AG09319 (cell line): ENCODE measurements at places on chromosomes 4 and X.

GRCh38 chr4:94621491-94622080, 136.2 kb upstream of the BMPR1B start:
- DNase-seq, result no peak

GRCh38 chr4:52658641-52659000, 480 bp downstream of the USP46 start:
- DNase-seq, result no peak

DNA sequence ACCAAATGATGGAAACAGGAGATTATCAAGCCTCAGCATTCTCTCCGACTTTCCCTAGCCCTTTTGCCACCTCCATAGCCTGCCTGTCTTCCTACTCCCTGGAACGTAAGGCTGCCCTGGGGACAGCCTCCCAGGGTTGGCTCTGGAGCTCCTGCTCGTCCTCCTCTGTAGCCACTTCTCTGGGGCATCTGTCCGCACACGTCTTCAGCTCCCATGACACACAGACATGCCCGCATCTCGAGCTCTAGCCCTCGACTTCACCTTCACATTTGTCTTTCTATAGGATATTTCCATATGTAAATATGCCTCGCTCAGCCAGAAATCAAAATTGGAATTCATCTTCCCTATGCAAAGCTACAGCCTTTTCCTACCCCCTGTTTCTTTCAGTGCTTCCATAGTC, 67.7 kb downstream of the TSC22D3 start:
- no peak for DNase-seq

- DNase-seq, result no peak
Measured at GRCh38 chr4:32798471-32799159, 2078.4 kb downstream of the PCDH7 start.

- no peak for DNase-seq
Measured at GRCh38 chr4:104044369-104044768, 324.6 kb upstream of the TACR3 start.

DNA sequence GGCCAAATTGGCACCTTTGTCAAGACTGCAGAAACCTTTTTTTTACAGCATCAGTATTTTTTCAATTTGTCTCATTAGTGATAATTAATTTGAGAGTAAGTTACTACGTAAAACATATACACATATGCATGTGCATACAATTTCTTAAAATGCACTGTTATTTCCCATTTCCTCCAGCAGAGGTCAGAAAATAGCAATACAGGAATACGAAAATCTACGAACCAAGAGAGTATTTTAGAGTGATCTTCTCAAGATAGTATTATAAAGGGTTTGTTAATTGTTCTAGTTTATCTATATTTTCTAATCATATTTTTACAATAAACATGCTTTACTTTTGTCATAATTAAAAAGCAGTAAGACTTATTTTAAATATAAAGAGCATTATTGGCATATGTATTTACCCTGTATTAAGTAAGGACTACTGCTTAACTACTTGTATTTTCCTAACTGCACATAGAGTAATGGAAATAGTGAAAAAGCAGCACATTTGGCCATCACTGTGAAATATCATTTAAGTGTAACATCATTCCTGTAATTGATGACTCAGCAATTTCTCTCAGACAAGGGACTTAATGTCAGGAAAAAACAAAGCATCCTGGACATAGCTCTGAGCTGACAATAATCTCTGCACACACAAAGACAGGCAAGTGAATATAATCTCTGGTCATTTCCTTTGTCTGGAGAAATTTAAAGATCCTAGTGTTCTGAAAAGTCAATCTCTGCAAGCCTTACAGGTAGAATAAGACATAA, 45.6 kb downstream of the MAOB start:
- no peak for DNase-seq

GRCh38 chr4:163042306-163042705, 124.4 kb downstream of the NAF1 start:
- no peak for DNase-seq

DNA sequence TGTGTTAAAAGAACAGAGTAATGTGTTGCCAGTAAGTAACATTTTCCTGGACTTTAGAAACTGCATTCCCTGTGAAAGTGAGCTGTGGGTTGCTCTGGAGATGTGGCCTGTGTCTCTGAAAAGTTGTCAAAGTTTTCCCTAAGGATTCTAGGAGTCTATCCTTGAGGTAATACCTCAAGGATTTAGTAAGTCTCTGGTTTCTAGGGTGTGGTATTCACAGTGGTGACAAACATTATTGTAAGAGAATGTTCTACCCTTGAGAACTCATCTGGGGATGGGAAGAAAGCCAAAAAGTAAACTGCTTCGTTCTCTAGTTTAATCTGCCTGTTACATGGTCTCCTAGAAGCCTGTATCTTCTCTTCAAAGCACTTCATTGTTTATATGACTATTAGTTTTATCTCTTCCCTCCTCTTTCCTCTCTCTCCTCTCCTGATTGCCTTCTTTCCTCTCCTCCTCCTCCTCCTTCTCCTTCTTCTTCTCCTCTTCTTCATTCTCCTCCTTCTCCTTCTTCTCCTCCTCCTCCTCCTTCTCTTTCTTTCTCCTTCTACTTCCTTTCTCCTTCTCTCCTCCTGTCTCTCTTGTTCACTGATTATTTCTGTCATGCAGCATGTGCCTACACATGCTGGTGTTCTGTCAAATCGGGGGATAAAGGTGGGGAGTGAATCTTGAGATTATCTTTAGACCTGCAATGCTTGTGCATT, 321.3 kb downstream of the PTTG2 start:
- DNase-seq, result no peak

DNA sequence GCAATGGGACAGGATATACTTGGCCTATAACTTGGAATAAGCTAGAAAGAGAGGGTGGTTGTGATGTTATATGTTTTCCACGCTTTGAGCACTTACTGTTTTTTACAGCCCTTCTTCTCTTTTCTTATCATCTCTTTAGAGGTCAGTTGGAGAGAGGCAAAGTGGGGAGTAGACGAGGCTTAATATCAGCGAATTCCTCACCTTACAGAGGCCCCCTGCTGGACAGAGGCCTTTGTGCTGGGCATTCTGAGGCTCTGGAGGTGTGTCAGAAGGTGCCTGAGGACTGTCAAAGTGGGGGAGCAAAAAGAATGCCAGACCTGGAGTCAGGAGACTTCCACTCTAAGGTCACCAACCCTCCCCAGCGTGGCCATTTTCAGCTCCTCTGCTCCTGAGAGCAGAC, 42.5 kb downstream of the MAMLD1 start:
- no peak for DNase-seq

DNA sequence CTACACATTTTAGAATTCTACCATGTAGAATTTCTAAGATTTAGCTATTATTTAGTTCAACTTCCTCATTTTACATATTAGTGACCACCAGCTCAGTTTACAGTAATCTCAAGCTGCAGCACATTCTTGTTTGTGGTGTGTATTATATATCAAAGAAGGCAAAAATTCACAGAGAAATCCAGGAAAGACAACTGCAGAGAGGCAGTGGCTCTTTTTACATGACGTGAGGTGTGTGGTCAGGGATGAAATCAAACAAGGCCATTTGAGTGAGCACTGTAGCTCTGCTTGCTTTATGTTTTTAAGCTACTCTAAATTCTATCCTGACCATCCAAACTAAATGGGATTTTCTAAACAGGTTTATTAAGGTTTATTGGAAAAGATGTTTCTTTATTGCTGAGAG, 71.1 kb downstream of the COL25A1 start:
- DNase-seq, result no peak

DNA sequence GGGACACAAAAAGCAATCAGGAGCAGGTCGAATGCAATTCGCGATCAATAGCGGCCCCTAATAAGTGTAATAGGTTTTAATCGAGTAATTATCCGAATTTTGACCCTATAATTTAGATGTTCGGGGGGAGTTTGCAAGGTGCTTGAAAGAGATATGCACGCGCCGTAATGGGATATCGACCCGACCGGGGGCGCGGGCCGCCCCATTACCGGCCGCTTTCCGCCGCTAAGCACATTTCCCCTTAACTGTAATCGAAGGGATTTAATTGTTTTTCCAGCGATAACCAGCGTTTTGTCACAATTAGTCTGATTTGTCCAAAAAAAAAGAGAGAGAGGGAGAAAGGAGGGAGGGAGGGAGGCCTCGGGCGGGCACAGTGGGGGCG, 997 bp downstream of the NKX1-1 start:
- DNase-seq, result no peak

GRCh38 chrX:136227948-136228838, 23.0 kb downstream of the MAP7D3 start:
- DNase-seq, result no peak

DNA sequence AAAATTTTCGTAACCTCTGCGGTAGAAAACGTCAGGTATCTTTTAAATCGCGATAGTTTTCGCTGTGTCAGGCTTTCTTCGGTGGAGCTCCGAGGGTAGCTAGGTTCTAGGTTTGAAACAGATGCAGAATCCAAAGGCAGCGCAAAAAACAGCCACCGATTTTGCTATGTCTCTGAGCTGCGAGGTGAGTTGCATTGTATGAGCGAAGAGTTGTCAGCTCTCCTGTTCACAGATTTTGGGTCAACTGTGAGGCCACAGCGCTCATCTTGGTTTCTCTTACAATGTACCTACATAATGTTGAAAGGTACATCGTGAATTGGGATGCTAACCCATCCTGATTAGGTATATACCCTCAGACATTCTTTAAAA, 486 bp downstream of the CLCN3 start:
- no peak for DNase-seq

DNA sequence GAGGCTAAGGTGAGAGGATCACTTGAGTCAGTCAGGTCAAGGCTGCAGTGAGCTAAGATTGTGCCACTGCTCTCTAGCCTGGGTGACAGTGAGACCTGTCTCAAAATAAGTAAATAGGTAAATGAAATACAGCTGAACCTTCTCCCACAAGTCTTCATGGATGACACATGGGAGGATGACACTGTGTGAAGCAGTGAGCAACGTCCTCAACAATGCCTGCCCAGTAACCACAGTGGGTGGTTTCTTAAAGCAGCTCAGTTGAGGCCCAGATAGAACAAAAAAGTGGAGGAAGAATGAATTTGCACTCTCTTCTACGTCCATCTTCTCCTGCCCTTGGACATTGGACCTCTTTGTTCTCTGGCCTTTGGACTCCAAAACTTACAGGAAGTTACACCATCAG, 52.7 kb downstream of the MSX1 start:
- no peak for DNase-seq

DNA sequence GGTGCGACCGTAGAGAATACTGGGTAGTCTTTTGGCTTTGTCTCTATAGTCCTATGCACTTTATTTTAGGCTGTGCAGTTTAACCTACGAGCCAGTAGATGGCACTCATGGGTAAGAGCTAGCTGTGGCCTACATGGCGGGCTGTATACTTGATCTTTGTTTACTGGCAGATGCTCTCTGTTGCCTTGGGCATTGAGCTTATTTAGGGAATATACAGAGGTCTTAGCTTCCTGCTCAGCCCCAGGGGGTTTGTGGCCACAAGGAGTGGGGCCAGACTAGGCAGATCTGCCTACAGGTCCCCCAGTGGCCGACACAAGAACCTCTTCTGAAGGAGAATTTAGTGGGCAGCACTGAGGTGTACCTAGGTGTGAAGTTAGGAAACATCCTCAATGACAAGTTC, 227.6 kb upstream of the HDX start:
- peak; percentile 3 for DNase-seq

DNA sequence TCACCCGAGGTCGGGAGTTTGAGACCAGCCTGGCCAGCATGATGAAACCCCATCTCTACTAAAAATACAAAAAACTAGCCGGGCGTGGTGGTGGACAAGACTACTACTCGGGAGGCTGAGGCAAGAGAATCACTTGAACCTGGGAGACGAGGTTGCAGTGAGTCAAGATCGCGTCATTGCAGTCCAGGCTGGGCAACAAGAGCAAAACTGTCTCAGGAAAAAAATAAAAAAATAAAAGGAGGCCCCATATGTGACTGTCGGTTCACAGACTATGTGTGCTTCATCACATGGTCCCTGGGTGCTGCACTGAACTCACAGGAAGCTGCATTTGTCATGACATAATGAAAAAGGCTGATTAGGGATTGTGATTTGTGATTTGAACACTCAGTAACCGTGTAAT, 6.4 kb downstream of the TRIML1 start:
- DNase-seq, result no peak

DNA sequence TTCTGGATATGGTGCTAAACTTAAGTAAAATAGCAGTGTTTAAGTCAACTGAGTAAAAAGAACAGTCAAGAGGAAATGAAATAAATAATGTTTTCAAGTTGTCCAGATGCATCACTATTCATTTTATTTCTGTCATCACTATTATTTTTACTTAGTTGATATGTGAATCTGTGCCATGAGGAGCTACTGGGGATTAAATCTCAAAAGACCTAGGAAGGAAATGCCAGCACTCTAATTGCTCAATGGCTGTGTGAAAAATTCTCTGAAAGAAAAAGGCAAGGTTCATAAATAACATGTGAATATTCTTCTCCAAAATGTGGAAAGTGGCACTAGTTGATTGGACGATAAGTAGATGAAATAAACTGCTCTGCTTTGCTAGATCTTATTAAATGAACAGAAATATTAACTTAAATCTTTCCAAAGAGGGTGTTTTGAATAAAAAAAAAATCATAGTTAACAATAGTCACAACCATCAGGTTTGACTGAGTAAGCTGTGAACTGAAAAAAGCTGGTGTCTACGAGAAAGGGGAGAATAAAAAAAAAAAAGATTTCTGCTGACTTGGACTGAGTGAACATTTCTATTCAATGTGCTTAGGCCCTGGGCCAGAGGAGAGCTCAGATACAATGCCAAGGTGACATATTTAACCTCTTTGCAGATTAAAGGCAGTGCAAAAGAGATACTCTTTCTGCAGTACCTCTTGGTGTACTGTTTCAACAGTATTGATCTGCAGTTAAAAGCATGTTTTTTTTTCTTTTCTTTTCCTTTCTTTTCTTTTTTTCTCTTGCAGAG, 1.6 kb downstream of the SPARCL1 start:
- DNase-seq, result no peak

- DNase-seq, result no peak
Measured at GRCh38 chrX:28590396-28590795, 3.1 kb downstream of the IL1RAPL1 start.

DNA sequence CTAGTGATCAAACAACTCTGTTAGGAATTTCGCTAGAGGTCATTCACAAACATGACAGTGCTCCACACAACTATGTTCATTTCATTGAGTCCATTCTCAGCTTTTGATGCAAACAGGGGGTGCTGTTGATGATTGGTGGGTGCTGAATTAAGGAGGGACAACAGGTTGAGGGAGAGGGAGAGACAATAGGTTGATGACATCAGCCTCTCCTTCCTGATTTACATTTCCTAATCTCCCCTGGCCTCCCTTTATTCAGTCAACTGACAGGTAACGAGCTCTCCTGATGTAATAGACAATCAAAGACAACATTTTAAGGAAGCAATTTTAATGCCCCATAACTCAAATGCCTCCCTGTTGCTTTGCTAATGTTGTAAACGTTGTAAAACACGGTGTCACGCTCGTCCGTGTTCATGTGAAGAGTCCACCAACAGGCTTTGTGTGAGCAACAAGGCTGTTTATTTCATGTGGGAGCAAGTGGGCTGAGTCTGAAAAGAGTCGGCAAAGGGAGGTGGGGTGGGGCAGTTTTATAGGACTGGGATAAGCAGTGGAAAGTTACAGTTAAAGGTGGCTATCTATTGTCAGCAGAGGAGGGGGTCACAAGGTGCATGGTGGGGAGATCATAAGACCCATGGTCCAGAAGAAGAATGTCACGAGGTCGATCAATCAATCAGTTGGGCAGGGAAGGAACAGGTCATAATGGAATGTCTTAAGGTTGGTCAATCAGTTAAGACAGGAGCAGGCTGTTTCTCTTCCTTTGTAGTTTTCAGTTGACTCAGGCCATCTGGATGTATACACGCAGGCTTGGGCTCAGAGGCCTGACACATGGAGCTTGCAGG, 4.8 kb upstream of the GAR1 start:
- no peak for DNase-seq
